ENCODE measurements at places on chromosomes 7 and 10.

DNA sequence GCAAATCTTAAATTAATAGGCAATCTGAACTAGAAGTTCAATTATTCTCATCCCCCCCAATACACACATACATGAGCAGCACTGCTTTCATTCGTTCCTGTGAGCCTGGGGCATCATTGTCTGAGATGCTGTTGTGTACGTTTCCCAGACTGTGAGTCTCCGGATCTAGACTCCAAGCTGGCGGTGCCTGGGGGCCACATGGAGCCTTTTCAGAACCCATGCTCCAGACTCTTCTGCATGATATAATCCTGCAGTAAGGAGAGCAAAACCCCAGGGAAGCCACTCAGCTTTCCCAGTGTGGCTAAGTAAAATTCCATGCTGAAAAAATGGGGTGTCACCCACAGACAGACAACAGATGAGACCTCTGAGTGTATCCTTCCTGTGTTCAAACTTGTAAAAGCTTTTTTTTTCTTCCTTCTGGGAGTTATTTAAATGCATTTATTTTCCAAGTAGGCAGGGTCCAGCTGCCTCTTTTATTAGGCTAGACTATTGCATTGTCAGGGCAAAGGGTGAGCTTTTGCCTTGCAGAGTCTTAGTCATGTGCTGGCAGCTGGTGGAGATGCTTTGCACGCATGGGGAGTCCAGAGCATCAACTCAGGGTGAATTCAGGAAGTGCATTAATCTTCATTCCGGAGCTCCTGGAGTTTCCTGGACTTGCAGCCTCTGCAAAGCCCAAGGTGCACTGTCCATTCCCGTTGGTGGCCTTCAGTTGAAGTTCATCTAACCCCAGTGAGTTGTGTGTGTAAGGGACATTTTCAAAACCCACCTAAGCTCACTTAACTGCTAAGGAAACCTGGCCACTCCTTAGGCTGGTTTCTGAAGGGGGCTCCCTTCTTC is 185.7 kb upstream of the ADO start:
- no peak for DNase-seq

GRCh38 chr10:61000769-61001730 is 57.1 kb upstream of the RHOBTB1 start:
- no peak for DNase-seq

- no peak for DNase-seq
These were observed 29.4 kb upstream of the ANAPC16 start for GRCh38 chr10:72186258-72186981.

DNA sequence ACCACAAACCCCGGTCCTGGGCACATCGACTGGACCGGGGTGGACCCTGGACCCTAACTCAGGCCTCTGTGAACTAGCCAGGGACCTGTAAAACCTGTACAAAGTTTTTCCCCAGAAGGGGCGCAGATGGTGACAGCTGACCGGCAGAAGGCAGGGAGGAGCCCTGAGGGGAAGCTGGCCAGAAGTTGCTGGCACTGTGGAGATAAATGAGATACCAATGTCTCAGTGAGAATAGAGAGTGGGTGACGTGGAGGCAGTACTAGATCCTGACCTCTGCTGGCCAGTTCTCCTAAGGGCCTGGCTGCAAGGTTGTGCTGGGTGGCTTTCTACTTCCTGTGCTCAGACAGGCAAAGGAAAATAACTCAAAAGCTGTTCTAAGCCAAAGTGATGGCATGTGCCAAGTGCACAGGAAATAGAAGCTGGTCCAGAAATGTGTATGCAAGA is 10.6 kb upstream of the TSPAN14 start:
- DNase-seq = no peak

- no peak for DNase-seq
These were observed 264.6 kb downstream of the SNX10 start for GRCh38 chr7:26556061-26556881.

DNA sequence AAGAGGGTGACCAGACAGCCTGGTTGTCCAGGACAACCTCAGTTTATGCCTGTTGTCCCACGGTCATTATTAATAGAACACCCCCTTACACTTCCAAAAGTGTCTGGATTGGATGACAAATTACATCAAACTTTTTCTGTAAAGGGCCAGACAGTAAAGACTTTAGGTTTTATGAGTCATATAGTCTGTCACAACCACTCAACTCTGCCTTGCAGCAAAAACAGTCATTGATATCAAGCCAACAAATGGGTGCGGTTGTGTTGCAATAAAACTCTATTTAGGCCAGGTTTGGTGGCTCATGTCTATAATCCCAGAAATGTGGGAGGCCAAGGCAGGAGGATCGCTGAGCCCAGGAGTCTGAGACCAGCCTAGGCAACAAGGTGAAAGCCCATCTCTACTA is 66.7 kb upstream of the ATP6V0A4 start:
- no peak for DNase-seq

GRCh38 chr7:46607176-46607575 is 686.1 kb upstream of the IGFBP3 start:
- DNase-seq = no peak

GRCh38 chr7:120278773-120279172 is 5.8 kb downstream of the KCND2 start:
- DNase-seq = no peak

GRCh38 chr7:133754708-133755107 is 372.4 kb upstream of the LRGUK start:
- no peak for DNase-seq

- DNase-seq = no peak
These were observed 236.4 kb upstream of the TMEM72 start for GRCh38 chr10:44674536-44675386.

DNA sequence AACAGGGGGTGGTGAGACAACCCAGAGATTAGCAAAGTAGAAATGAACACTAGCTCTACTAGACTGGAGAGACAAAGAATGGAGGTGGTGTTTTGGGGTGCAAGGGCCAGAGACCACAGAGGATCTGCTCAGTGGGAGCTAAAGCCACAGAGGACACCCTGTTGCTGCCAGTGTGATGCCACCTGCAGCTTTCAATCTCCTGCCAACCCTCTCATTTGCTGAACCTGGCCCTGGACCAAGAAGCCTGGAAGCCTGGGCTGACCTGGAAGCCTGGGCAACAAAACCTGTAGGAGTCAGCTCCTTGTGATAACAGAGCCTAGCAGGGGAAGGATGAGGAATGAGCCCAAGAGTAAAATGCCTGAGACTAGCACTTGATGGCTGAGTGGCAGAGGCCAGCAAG is 81.1 kb upstream of the ADO start:
- DNase-seq = no peak

DNA sequence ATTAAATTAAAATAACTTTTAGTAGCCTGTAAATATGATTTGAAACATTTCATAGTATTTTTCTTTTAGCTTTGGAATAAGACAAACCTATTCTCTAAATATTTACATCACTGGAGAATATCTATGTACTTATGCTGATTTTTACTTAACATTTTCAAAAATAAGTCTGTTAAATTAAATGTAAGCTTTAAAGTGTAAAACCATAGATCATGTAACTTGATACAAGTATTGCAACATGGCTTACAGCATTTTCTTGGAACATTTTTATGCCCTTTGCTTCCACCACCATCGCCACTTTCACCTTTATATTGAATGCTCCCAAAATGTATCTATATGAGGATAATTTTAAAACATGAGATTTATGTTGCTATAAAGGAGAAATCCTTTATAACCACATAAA is 427.1 kb downstream of the GFRA1 start:
- DNase-seq = no peak

- DNase-seq = no peak
These were observed 19.4 kb downstream of the ITGB1 start for GRCh38 chr10:32938554-32939061.

DNA sequence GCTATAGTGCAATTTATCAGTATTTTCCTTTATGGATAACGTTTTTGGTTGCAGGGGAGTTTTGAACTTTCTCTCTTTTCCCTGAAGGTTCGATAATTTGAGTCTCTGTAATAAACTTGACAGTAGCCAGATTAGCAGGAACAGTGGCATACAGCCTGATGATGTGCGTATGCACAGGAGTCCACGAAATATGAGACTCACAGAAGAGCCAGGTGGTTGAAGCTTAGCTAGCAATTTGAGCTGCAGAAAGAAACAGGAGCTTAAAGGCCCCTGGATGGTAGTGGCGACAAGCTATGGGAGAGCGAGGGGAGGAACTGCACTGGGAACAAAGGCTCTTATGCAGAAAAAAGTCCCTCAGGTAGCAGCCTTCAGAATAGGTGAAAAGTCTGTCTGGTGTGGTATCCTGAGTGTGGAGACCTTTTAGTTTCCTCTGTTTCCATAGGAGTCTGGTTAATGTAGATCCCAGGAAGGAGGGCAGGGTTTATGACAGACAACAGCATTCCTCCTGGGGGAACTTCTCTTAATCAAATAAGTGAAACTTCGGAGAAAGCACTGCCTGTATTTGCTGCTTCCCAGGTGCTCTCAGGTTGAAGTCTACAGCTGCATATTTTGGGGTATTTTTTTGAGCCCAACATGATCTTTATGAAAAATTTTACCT is 32.7 kb downstream of the FANK1 start:
- no peak for DNase-seq

DNA sequence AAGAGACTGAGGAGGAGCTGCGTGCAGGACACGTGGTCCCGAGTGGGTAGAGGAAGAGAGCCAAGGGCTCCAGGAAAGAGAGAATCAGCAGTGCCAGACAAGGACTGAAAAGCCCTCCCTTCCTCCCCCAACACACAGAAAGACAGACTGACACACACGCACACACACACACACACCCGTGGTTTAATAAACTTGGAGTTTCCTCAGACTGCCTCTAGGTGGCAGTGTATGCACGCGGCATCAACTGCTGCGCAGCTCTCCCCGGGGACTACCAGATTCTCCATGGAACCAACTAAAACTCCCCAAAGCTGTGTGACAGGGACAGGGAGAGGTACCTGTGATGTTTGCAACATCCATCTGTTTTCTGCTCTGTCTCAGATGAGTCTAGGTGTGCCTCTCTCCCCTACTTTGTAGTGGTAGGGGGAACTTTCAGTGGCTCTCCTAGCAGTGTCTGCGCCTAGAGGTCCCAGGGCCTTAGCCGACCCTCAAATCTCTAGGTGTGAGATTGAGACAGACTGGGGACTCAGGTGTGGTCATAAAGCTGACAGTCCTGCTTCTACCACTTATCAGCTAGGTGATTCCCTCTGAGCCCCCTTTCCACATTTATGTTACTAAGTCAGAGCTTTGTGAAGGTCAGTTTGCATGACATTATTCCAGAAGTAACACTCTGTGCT is 9.3 kb upstream of the TSPAN14 start:
- no peak for DNase-seq

DNA sequence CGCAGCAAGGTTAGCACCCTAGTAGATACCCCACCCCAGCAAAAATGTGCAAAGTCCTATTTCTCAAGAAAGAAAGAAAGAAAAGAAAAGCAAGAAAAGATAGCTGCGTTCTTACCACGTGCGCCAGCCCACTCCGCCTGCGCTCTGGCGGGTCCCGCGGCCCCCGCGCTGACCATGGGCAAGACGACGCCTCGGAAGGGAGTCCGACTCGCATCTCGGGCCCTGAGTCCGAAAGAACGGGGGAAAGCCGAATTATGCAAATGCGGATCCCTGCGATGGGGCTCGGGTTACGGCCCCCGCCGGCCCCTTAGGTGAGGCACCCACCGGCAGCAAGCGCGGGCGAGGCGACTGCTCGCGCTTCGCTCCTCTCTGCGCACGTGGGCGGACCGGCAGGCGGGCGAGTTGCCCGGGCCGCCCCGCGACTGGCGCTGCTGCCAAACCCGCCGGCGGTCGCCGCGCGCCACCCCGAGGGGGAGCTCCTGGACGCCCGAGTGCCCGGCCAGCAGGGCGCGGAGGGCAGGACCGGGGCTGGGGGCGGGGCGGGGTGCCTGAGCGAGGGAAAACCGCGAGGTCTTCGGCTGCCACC is 2.4 kb upstream of the EGR2 start:
- no peak for DNase-seq

DNA sequence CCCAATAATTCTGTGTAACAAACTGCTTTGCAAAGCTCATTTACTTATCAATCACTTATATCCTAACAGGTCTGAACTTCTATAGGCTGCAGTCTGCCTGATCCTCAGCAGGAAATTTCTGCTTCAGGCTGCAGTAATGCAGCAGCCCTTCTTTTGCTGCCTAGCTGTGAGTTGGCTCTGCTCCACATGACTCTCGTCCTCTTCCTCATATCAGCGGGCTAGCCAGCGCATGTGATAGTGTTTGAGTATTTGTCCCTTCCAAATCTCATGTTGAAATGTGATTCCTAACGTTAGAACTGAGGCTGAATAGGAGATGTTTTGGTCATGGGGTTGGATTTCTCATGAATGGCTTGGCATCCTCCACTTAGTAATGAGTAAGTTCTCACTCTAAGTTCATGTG is 387.8 kb downstream of the SEMA3D start:
- DNase-seq = no peak

- DNase-seq = no peak
These were observed 133.3 kb upstream of the LAMB4 start for GRCh38 chr7:108263425-108263824.

DNA sequence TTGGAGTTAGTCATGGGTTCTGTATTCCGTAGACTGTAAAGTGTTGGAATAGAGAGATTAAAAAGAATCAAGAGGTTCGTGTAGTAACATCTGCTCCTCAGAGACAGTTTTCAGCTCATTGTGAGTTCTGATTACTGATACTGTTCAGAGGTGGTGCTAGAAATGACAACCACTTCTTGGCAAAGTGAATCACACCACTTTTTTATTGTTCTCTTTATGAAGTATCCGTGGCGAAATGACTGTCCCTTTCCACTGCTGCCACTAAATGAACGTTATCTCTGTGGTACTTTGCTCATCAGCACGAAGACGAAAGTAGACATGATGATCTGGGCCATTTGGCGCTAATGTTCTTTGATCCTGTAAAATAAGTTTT is 860 bp downstream of the RPP30 start:
- DNase-seq = no peak

- no peak for DNase-seq
These were observed 4.4 kb upstream of the IRF5 start for GRCh38 chr7:128933180-128933891.

GRCh38 chr7:154984601-154985188 is 18.2 kb downstream of the PAXIP1 start:
- DNase-seq = no peak

- no peak for DNase-seq
These were observed at the start of gene RHOBTB1 for GRCh38 chr10:60944058-60944909. Gene RHOBTB1 (minus strand): TSS chr10:60944185. CDS start chr10:60911542, 32,643 bp downstream.

GRCh38 chr10:33247221-33247922 is 87.1 kb downstream of the NRP1 start:
- no peak for DNase-seq

DNA sequence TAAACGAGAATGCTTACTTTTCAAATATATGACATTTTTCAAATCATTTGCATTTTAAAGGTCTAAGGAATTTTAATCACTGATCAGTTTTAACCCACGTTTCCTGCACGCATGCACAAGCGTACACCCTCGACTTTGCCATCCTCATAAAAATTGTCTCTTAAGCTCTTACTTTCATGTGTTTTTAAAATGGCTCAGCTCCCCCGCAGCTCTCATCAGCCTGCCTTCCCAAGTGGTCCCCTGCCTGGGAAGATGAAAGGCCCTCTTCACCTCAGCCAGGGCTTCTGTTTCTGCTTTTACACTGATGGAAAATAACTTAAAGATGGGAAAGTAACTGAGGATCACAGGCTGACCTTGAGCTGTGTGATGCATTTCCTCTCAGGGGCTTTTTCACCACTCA is 131.6 kb upstream of the LSM8 start:
- DNase-seq = no peak
